ENCODE measurements at places on chromosomes 5 and 9.

GRCh38 chr5:135215617-135216470 lies 181.8 kb upstream of the PITX1 start:
- no peak for DNase-seq

DNA sequence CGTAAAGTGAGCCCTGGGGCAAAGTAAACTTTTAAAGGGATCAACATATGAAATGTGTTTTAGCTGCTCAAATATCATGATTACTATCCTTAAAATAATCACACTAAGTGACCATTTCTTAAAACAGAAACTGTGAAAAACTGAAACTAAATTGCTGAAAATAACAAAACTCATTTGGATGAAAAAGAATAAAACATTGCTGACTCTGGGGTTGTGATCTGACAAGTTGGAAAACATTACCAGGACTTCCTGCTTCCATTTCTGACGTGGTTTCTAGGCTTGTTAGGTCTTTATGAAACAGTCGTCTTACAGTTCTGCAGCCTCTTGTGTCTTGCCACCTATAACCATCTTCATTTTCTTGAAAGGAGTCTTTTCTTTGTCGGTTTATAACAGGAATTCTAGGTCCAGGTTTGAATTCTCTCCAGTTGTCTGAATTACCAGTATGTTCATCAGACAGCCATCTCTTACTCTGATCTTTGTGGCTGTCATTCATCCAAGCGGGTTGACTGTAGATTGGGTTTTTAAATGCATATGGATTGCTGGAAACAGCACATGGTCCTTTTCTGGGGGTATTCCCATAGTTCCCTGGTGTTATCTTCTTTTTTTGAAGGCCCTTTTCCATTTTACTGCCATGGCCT lies 1.7 kb downstream of the TUT7 start:
- peak; percentile 39 for DNase-seq

DNA sequence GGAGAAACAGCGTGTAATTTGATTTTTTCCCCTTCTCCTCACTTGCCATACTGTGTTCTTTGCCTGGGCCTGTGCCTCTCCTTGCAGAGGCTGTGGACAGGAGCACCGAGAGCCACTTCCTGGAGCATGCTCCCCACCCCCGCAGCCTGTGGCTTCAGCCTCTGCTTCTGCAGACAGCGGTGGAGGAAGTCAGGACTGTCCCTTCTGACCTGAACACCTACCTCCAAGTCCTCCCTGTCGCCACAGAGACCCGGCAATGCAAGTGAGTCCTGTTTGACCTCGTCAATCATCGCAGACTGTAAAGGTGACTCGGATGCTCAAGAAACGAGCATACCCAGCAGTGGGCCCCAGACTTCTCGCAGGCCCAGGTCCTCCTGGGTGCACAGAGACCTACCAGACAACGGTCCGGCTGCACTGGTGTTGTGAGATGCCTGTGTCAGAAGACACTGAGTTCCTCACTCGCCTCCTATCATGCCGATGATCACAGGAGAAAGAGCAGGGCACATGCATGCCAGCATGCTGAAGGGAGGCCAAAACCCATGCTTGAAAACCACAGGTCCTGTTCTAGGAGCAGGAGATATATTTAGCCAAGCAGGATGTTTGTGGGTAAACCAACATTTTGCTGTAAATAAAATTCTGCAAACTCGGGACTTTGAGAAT lies 198.8 kb downstream of the AUH start:
- DNase-seq, result peak; percentile 49

DNA sequence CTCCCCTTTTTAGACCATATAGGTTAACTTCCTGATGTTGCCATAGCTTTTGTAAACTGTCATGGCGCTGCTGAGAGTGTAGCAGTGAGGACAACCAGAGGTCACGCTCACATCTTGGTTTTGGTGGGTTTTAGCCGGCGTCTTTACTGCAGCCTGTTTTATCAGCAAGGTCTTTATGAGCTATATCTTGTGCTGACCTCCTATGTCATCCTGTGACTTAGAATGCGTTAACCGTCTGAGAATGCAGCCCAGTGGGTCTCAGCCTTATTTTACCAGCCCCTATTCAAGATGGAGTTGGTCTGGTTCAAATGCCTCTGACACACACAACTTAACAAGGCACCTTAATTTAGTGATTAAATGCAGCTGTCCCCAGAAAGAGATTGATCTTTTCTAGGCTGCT lies 23.9 kb upstream of the KDM4C start:
- no peak for DNase-seq

DNA sequence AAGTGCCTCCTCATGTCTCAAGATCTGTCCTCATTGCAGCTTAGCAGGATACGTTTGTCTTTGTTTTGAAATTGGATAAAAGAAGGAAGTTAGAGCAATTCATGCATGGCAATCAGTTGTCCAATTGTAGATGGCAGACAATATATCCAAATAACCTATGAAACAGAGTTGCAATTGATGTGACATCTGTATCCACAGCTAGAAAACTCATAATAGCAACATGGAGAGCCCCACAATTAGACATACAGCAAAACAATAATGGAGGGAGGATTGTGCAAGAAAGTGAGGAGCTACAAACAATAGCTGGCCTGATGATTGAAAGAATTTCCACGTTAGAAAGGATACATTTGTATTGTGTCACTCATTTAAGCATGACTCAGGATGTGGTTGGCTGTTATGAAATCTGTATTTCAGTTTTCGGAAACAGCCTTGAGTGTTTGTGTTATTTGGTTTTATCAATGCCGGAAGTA lies 132.0 kb downstream of the FAM174A start:
- no peak for DNase-seq

- DNase-seq, result no peak
Measured at GRCh38 chr9:124309667-124310084, 51.9 kb downstream of the NEK6 start.

GRCh38 chr9:34065541-34065940 lies 16.9 kb upstream of the UBAP2 start:
- DNase-seq, result no peak

DNA sequence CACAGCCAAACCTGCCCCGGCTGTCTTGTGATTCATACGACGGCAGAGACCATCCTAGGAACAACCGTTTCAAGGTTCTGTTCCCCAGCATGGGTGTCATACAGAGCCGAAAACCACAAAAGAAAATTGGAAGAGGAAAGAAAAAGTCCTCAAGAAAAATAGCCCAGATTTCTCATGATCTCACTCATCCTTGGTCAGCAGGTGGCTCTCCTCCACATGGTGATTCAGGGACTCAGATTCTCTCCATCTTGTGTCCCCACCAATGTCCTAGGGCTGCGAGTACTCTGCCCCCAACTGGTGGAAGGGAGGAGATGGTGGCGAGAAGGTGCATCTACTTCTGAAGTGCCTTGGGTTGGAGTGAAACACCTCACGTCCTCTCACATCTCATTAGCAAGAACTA lies 25.6 kb downstream of the PDZD2 start:
- no peak for DNase-seq

DNA sequence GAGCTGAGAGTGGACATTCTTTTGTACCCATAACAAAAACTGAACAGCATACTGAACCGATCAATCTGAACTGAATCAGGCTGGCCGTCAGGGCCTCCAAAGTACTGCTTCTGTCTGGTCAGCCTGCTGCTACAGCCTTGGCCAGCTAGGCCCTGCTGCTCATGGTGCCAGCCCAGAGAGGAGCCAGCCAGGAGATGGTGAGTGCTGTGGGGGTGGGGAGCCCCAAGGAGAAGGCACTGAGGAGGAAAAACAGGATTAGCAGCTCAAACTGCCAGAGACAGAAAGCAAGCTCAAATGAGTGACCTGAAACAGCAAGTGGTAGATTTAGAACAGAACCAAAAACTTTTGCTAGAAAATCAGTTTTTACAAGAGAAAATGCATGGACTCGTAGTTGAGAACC lies 23.9 kb downstream of the SRP19 start:
- no peak for DNase-seq

- DNase-seq, result peak; percentile 71
Measured at GRCh38 chr9:37060833-37061232, 26.8 kb upstream of the PAX5 start.

GRCh38 chr5:139407517-139407916 lies 3.6 kb upstream of the SPATA24 start:
- DNase-seq, result peak; percentile 80

- DNase-seq, result no peak
Measured at GRCh38 chr5:62327138-62328053, 21.4 kb downstream of the KIF2A start.

- DNase-seq, result peak; percentile 62
Measured at GRCh38 chr9:137049544-137050449, 3.8 kb upstream of the NPDC1 start.

DNA sequence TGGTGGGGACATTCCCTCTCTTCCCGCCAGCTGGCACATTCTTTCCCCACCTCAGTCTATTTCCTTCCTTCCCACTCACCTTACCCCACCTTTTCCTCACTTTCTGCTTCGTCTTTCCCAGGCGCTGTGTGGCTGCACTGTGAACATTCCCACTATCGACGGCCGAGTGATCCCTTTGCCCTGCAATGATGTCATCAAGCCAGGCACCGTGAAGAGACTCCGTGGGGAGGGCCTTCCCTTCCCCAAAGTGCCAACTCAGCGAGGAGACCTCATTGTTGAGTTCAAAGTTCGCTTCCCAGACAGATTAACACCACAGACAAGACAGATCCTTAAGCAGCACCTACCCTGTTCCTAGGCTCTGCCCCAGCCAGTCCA lies 7.3 kb downstream of the DNAJB5 start:
- no peak for DNase-seq

DNA sequence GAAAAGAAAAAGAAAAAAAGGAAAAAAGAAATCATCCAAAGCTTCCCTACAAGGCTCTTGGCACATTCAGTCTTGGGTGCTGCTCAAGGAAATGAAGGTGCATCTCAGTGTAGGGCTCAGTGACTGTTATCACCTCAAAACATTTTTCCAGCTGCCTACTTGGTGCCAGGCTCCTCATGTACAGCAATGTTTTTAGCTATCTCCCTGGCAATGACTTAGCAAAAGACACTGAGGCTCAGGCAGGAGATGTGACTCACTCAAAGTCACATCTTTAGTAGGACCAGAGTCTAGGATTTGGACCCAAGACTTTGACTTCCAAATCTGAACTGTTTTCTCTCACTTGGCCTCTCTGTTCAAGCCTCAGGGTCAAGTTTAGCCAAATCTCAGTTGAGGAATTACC lies 264.2 kb downstream of the CRB2 start:
- no peak for DNase-seq

- no peak for DNase-seq
Measured at GRCh38 chr9:108850293-108850897, 5.4 kb downstream of the ACTL7B start.

DNA sequence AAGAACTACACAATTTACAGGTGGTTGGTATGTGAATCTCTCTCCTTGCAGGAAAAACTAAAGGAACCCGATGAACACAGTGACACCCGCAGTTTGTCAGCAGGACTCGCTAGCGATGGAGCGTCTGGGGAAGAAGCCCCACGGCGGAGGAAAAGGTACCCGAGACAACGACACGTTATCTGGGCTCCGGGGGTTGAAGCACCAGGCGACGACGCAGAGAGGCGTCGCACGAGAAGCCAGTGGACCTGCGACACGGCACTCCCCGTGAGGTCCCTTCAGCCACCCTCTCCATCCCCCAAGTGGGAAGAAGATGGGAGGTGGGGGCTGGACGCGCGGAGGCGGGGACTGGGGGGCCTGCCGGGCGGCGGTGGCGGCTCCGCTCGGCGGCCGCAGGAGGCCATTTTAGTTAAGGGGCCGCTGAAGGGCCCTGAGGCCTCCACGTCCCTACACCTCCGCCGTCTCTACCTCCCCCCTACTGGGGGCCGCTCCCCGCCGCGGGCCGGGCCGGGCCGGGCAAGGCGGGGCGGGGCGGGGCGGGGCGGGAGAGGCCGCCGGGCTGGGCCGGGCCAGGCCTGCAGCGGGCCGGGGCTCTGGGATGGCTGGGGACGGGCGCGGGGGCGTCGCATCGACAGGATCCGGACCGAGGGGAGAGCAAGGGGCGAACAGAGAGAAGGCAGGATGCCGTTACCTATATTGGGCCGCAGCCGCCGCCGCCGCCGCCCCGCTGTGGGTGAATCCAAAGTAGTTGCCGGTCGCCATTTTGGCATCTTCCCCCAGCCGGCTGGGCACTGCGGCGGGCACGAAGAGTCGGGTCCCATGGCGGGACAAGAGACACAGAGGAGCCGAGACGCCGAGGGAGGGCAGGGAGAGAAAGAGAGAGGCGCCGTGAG lies 754 bp downstream of the ZFR start:
- DNase-seq, result peak; percentile 70

DNA sequence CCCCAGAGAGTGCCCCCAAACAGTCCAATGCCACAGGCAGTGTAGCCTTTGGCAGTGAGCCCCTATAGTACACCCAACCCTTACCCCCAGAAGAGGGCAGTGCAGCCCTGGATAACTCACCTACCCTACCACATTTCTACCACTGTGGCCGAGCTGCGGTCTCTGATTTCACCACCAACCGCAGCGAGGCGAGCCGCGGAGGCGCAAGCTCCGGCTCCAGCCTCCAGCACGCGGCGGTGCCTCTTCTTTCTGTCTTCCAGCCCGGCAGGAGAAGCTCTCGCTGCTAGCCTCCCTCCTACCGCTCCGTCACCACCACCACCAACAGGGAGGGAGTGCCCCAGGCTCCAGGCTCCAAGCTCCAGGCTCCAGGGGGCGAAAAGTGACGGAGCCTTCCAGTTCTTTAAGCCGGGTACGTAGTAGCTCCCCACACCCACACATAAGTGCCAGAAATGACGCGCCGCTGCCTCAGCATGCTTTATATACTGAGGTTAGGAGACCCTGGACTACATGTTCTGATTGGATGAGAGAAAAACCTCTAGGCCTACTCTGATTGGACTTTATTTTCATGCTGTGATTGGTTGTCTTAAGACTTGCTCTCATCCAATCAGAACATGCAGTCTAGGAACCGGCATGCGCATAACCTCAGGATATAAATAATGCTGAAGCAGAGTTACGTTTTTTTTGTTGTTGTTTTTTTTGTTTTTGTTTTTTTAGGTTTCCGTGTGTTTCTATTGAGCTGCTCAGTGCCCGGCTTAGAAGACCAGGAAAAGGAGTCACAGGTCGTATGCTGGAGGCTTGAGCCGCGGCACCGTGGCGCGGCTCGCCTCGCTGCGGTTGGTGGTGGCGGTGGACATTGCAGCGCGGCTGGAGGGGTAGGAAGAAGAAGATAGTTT lies at the start of gene PCAT7:
TSS of gene PCAT7 (plus strand) at position 645 of the 893 bp plus-strand sequence.
- peak; percentile 19 for DNase-seq

DNA sequence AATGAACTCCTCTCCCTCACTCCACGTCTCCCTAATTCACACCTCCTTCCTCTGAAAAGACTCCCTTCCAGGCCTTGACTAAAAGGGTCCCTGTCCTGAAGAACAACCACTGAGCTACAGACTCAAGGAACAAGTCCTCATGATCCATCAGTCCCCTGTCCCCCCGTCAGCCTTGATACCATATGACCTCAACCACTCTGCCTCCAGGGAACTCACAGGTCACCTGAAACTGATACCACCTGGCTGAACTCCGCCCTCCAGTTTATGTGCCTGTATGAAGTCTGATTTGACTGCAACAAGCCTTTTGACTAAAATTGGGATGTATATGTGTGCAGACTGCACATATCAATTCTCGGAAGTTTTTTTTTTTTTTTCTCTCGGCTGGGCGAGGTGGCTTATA lies 88.7 kb downstream of the UGCG start:
- DNase-seq, result peak; percentile 50

GRCh38 chr5:180315762-180316212 lies 23.9 kb upstream of the MAPK9 start:
- DNase-seq, result peak; percentile 74

GRCh38 chr5:178551059-178551458 lies 39.1 kb downstream of the COL23A1 start:
- DNase-seq, result no peak
